ENCODE measurements at places on chromosomes 12 and 14.
A peak's percentile ranks its signal among the peaks of the same experiment; 100 is the strongest.

DNA sequence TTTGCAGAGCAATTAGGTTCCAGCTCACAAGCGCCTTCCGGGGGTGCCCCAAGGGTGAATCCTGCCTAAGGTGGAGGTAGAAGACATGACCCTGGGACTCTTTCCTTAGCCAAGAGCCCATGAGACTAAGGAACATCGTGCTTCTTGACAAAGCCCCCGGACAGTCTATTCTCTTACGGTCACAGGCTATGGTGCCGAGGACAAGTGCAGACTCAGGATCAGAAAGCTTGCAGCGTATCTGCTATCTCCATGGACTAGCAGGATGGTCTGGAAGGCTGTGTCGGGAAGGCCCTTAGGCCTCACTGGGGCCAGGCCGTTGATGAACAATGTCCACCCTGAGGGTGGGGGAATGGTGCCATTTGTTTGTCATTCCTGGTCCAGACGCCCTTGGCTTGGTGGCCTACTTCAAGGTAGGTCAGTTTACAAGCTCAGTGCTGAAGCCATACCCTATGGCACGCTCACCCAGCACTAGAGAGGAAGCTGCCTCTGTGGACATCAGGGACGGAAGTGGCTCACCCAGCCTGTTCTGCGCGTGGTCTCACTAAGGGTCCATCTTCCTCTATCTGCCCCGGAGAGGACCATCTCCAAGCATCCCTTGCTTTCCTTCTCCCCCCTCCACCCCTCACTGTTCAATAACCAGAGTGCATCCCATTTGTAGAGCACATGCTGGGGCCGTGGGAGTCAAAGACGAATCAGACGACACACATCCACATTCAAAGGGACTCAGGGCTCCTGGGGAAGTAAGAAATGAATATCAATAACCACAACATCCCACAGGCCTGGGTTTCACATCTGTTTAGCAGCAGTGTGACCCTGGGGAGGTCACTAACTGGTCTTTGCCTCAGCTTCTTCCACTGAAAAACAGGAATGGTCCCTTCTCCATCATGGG, 45.0 kb upstream of the IQSEC3 start:
- DNase-seq = no peak

GRCh38 chr12:75850721-75851462, 180.7 kb downstream of the PHLDA1 start:
- peak; percentile 12 for DNase-seq

DNA sequence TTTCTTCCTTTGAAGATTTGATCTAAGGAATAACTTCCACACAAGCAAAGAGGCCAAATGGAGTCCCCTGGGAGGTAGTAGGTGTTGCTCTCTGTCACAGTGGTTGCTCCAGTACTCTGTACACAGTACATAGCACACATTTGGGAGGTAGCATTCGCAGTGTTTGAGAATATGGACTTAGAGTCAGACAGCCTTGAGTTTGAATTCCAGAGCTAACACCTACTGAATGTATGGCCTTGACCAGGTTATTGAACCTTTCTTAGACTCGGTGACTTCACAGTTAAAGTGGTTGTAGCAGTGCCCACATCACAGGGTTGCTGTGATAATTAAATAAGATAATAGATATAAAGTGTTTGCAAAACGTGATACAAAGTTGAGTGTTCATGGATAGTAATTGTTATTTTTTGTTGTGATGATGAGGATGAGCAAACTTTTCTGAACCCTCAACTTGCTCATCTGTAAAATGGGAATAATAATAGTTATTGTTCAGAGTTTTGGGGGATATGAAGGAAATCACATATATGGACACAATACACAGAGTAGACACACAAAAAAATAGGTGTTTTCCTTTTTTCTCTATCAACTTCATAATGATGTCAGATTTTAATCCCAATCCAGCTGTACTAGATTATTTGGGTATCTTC, 271.6 kb upstream of the CRY1 start:
- no peak for DNase-seq

DNA sequence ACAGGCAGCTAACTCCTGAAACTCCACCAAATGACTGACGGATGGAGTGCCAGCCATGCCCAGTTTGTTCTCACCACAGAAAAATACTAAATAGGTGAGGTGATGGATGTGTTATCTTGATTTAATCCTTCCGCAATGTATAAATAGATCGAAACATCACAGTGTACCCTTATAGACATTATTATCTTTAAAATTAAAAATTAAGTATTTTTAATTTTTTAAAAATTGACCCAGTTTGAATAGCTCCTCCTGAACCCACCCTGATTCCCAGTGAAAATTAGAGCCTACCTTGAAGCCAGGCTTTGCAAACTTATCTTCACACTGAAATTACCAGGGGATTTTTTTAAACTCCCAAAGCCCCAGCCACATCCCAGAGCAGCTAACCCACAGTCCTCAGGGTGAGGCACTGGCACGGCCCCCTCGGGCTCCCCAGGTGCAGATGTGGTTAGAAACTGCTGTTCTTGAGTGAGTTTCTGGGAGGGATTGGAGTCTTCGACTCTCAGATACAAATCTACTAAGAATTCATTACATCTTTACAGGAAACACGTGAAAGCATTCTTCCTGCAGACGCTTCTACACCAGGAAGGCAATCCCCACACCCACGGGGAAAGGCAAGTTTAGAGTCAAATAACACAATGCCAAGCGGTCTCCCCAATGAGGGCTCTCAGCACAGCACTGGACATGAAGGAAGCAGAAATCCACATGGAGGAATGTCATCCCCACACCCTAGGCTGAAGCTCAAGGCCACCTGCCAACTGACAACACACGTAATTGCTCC, 126.4 kb downstream of the RIMBP2 start:
- no peak for DNase-seq

DNA sequence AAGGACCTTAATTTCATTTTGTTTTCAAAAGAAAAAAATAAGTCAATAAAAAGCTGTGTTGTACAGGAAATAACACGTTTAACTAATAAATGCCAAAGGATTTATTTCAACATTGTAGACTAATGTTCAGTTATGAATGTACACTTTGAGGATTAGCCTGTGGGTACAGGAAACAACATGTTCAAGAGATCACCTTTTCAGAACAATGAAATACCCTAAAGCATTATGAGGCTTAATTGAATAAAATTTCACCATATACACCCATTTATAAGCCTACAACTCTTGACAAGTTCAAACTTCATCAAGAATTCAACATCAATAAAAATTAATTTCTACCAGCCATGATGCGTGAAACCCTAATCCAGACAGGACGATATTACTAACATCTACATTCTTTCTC, 56.6 kb upstream of the SLC6A15 start:
- no peak for DNase-seq

- no peak for DNase-seq
These were observed 27.7 kb downstream of the RNF34 start for GRCh38 chr12:121427556-121428050.

- no peak for DNase-seq
These were observed 60.2 kb downstream of the PLXNC1 start for GRCh38 chr12:94208622-94208966.

- DNase-seq = no peak
These were observed 105.1 kb downstream of the STXBP6 start for GRCh38 chr14:24944800-24945199.

Measured in KBM-7 (cell line).